NCI-H2171 treated with DMSO at 0.1 percent for 48 hours (cell line): ENCODE measurements at places on chromosomes 2 and 18.

- DNase-seq, result no peak
Measured at GRCh38 chr2:143258126-143258892, 129.1 kb downstream of the ARHGAP15 start.

DNA sequence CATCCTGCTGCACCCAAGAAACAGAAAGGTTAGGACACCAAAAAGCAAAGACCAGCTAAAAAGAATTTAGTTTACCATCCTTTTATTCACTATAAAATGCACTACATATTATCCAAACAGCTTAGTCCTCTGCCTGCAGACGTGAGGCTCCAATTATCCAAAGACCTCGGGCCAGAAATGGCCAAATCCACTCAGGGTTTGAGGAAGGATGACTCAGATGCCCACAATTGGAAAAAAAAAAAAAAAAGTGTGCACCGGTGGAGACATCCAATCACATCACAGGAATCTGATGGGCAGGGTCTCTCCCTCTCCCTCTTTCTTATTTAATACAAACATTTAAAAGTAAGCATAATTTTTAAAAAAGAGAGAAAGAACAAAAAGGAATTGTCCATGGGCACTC, 65.7 kb downstream of the TRABD2A start:
- no peak for DNase-seq

DNA sequence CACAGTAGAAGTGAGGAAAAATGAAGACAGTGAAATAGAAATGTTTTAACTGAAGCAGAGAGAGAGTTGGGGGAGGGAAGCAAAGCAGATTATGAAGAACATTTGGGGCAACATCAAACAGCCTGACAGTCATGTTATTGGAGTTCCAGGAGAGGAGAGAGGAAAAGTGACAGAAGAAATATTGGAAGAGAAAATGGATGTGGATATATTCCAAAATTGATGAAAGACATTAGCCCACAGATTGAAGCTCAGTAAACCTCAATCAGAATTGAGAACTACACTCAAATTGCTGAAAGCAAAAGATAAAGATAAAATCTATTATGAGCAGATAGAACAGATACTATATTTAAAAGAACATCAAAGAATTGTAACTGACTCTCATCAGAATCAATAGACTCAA, 90.8 kb downstream of the ARHGAP28 start:
- no peak for DNase-seq

GRCh38 chr18:3139406-3139805, 80.4 kb downstream of the MYOM1 start:
- DNase-seq, result no peak

DNA sequence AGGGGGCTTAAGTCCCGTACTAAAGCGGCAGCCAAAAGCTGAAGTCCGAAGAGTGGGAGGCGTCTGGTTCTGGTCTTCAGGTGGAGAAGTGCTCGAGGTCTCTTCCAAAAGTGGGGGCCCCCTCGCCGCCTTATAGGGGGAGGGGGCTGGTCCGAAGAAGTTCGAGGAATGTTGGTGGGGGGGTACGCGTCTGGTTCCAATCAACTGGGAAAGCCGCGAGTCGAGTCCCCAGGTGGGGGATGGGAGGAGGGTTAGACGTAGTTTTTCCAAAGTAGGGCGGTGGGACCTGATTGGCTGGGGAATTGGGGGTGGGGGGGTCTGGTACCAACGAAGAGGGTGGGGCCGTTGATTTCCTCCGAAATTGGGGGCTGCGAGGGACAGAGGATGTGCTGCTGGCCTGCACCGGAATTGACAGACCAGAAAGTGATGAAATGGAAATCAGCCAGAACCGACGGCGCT, 594 bp downstream of the ITM2C start:
- DNase-seq, result no peak

DNA sequence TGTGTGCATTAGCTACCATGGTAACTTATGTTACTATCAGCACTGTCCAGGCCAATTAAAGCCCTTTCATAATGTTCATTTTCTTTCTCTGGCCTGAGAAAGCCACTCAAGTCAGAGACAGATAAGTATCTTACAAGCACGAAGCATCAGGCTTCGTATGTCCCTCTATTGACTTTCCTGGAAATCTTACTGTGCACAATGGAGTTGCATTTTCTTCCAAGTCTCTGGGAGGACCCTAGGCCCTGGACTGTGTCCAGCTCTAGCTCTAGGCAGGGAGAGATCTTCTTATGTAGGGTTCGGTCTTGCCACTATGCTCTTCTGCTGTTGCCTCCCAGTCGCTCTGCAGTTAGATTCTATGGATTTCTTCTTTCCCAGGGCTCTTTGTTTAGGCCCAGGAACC, 40.0 kb upstream of the ITGA6 start:
- DNase-seq, result no peak

DNA sequence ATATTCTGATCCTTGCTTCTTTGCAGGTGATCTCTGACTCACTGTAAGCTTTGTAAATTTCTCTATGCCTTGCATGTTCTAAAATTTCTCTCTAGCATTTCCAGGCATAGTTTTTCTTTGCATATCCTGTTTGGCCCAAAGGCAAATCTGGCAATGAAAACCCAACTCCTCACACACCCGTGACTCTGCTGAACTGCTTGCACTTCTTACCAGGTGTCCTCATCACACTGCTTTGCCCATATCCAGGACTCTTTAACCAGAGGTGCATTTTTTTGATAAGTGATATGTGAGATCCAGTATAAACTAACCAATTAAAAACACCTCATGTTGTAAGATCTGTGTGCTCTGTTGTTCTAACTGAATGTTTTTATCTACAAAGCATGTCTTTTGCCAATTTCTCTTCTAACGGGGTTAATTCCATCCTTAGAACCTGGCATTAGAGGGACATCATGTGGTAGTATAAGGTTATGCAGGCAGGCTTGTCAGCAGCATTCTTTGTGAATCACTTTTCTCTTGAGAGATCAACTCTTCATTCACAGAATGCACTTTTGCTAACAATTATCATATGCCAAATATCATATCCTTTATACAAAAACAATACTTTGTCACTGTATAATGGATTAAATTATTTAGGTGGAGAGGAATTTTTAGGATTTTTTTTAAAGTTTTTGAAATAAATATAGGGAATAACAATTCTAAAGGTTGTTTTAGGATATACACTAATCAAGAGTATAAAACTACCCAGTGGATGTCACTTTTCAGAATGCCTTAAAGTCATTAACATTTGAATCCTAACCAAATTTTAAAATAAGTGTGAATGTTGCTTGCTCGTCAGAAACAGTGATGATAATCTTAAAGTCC, 20.8 kb upstream of the TMX3 start:
- peak; percentile 37 for DNase-seq

DNA sequence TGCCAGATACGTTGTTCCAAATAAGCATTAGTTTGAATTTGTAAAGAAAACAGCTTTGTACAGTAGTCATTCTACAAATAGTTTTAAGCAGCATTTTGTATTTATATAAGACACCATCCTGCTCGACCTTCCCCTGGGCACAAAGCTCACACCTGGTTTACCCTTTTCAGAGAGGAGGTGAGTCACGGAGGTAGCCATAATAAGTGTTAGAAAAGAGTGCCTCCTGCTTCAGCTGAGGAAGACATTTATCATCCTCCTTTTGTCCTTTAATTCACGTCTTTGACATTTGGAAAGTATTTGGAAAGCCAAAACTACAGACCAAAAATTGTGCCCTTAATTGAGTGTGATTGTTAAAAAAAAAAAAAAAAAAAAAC, 6.8 kb downstream of the RAB12 start:
- peak; percentile 78 for DNase-seq

- peak; percentile 75 for DNase-seq
Measured at GRCh38 chr2:112891385-112891831, 19.6 kb upstream of the IL37 start.

DNA sequence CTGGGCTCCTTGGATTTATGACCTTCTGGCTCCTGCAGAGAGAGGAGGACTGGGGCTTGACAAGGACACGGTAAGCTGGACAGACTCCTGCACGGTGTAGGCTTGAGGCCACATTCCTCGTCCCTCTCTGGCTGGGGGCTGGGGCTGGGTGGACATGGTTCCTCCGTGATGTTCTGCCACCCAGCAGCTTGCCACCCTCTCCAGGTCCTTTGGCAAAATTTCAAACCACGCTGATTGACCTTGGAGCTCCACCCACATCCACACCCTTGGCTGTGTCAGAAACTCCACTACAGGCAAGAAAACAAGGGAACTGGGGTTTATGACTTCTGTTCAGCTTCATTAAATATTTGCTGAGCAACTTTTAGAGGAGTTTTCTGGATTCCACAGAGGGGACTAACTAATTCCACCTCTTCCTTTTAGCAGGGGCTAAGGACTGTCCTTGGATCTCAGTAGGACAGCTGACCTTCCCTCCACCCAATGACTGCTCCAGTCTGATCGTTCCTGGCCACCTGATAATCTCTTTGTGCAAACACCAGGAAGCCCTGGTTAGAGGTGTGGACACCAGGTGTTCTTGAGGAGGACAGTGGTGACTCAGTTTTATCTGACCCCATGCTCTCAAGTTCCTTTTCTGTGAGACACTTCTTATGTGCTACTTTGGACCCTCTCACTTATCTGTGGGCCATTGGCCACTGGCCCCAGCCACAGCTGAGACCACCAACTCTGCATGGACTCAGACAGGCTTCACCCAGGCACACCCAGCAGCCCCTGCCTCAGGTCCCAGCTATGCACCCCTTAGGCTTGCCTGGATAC, 29.3 kb downstream of the GPR55 start:
- DNase-seq, result no peak

DNA sequence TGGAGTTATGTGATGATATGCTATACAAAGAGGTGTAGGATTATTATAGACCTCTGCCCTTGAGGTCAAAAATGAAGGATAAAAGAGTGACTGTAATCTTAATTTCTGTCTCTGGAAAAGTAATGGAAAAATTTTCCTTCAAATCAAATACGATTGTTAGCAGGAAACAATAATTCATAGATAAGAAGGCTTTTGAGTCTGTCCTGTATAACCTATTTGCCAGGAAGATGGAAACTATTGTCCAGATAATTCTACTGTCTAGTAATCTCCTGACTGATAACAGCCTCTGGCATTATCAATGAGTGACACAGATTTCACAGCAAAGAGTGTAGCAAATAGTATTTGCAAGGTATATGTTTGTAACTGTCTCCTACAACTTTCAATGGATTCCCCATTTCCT, 307.8 kb downstream of the MTX2 start:
- no peak for DNase-seq

DNA sequence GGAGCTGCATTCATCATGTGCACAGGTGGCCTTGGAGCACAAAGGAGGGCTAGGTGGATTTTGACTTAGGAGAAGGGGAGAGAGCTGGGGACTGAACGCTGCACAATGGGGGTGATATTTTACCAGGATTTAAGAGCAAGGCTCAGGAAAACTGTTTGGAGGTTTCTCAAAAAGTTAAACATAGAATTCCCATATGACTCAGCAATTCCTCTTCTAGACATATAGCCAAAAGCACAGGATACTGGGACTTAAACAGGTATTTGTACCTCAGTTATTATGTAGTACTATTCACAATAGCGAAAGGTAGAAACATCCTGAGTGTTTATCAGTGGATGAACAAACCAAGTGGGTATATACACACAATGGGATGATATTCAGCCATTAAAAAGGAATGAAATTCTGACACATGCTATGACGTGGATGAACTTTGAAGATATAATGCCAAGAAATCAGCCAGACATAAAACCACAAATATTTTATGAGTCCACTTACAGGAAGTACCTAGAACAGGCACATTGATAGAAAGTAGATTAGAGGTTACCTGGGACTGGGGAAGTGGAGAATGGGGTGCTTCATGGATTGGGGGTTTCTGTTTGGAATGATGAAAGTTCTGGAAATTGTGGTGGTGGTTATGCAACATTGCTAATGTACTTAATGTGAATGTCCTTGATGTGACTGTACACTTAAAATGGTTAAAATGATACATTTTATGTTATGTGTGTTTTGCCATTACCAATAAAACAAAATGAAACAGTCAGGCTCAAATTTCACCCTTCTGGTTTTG, 216.9 kb downstream of the HAUS1 start:
- no peak for DNase-seq

DNA sequence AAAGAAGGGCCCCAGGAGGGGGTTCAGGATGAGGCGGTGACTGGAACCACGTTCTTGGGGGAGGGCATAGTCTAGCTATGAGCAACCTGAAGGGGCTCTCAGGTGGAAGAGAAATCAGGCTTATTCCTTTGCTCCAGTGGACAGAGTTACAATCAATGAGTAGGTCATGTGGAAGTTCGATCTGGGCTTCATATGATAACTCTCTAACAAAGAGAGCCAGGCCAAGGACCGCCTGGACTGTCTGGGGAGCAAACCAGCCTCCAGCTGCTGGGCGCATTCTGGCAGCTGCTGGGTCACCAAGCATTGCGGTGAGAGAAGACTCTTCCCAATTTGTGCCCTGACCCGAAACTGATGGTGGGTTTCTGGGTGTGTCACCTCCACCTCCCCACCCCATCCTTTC, 180.3 kb upstream of the SMAD2 start:
- DNase-seq, result no peak

GRCh38 chr2:166568409-166568808, 74.4 kb upstream of the SCN7A start:
- no peak for DNase-seq

DNA sequence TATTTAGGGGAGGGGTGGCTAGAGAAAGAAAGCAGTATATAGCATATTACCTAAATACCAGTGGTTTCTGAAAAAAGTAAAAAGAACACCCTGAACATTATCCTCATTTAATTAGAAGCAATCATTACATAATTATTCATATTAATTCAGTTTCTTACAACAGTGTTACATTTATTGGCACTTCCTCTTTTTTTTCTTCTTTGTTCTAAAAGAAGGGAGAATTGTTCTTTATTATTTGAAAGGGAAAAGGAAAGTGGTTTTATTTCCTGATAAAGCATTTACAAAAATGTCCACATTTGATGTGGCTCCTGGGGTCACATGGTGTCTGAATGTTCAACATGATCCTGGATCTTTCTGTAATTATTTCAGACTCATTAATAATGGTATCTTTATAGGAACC, 254.9 kb upstream of the ZEB2 start:
- DNase-seq, result no peak

- no peak for DNase-seq
Measured at GRCh38 chr2:55581874-55582547, 35.4 kb downstream of the PPP4R3B start.

GRCh38 chr2:3771576-3771975, 68.2 kb downstream of the DCDC2C start:
- no peak for DNase-seq

- no peak for DNase-seq
Measured at GRCh38 chr2:135409436-135409835, 121.6 kb downstream of the ZRANB3 start.

DNA sequence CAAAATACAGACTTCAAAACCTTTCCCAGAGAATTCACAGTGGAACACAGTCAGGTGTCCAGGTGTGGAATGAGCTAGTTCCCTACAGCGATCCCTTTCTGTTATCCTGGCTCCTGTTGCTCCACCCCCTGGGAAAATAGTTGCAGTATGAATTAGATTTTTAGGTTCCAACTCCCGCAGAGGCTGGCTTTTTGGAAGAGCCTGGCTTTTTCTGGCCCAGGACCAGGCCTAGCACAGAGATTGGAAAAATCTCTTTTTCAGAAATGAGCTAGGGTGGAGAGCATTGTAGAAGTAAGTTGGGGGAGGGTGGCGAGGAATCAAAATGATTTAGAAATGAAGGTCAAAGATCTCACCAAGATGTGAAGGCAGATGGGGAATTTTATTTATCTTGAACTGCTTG, 27.1 kb downstream of the COL5A2 start:
- no peak for DNase-seq
